ENCODE measurements at places on chromosomes 16 and 17. TPM values are rescaled to one million over a fixed set of nuclear protein-coding genes. Genes with fewer than 3 reads are reported as not detected.

EMP2 gene
- total RNA-seq: not detected

SPN gene
- total RNA-seq: 122 TPM

CCL8 gene
- total RNA-seq: not detected

DHRS7C gene
- total RNA-seq: not detected

RAMP2 gene
- total RNA-seq: not detected

PYDC1 gene
- total RNA-seq: not detected

GFAP gene
- total RNA-seq: not detected

TMEM92 gene
- not detected for total RNA-seq

LDAF1 gene
- 7.3 TPM for total RNA-seq

KRT39 gene
- total RNA-seq: not detected

PTGES3L gene
- total RNA-seq: 0.95 TPM

PHOSPHO1 gene
- total RNA-seq: not detected

MYH3 gene
- 3.4 TPM for total RNA-seq

PFAS gene
- 192 TPM for total RNA-seq

TNFRSF13B gene
- 0.52 TPM for total RNA-seq

AANAT gene
- total RNA-seq: 0.36 TPM

MMP25 gene
- 1.6 TPM for total RNA-seq

GAST gene
- not detected for total RNA-seq
